HT1080 (cell line): ENCODE measurements at places on chromosomes 1 and 21. TPM values are rescaled to one million over a fixed set of nuclear protein-coding genes. Genes with fewer than 3 reads are reported as not detected.
A peak's percentile ranks its signal among the peaks of the same experiment; 100 is the strongest.

TTC24 gene
- total RNA-seq = not detected in 2 replicates

SPRR4 gene
- total RNA-seq = not detected in 2 replicates

RPE65 gene
- total RNA-seq = not detected in 2 replicates

CFH gene
- total RNA-seq = 0.39 and 0.60 TPM in 2 replicates

MCOLN2 gene
- total RNA-seq = 13.1 and 14.9 TPM in 2 replicates

GCSAML gene
- total RNA-seq = not detected in 2 replicates

BARHL2 gene
- total RNA-seq = not detected in 2 replicates

ZSCAN20 gene
- 3.0 and 5.8 TPM in 2 replicates for total RNA-seq

PLCH2 gene
- total RNA-seq = 0.10 and 1.8 TPM in 2 replicates

PTPN22 gene
- 8.8 and 10.9 TPM in 2 replicates for total RNA-seq

- no peak for DNase-seq
These were observed 179.4 kb downstream of the SLC45A1 start for GRCh38 chr1:8497210-8497819.

GRCh38 chr1:177656598-177656997 is 313.3 kb downstream of the SEC16B start:
- DNase-seq = no peak

DNA sequence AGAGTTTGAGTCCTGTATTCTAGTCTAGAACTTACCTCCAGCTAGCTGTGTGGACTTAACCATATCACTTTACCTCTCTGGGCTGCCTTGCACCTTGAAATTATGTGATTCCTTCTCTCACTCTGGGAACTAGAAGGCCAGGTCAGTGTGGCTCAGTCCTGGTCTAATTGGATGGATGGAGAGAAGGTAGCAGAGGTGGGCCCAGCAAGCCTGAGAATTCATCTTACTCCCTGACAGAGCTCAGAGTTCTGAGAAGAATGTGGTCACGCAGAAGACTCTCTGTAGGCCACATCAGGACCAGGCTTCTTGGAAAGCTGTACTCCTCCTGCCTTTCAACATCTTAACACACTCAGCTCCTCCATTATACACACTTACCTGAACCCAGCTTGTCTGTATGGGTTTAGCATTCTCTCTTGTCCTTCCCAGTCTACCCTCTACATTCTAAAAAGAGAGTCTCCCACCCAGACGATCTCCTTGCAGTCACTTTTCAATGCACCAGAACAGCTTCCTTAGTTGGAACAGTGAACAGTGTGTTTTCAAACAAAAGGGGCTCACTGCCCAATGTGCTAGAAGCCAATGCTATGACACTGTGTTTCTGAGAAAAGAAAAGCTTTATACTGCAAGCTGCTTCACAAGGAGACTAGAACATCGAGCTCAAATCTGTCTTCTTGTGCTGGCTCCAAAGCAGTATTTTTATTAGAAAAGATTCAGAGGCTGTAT is 60.5 kb downstream of the CAPN9 start:
- no peak for DNase-seq

GRCh38 chr1:205391386-205391785 is 30.5 kb downstream of the LEMD1 start:
- no peak for DNase-seq

GRCh38 chr1:160624464-160624863 is 22.4 kb downstream of the SLAMF1 start:
- no peak for DNase-seq

GRCh38 chr1:12486401-12487005 is 131.5 kb downstream of the DHRS3 start:
- no peak for DNase-seq

DNA sequence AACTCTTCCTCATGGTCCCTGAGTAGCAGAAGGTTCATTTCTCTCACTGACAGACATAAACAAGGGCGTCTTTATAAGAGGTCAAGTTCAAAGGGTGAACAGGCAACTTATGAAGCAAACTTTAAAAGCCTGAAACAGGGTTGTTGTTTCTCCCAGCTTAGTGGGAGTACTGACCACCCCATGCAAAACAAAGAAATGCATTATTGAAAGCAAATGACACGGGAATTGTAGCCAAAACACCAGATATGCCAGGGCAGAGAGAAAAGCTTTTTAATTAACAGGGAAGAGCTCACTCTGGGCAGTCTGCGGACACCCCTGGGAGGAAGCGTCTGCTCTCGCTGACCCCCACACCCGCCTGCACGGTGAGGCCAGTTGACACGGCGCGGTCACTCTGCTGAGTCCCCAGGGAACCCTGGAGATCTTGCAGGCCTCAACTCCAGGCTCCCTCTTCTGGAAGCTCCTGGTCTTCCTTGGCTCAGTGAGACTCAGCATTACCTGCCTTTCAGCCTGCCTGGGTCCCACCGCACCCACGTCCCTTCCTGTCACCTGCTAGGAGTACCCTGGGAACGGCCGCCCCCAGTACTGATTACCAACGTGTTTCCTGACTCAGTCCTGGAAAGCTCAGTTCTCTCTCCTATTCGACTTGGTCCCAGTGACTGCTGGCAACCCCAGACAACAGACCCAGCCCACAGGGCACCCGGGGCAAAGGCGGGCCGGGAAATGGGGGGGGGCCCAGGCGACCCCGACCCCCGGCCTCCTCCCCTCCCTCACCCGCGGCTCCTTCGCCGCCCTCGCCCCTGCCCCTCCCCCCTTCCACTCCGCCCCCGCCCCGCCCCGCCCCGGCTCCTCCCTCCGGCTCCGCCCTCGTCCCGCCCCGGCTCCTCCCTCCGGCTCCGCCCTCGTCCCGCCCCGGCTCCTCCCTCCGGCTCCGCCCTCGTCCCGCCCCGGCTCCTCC is 972 bp downstream of the CFAP410 start:
- peak; percentile 18 for DNase-seq

- DNase-seq = no peak
These were observed 6.0 kb upstream of the KRTAP8-1 start for GRCh38 chr21:30818837-30819610.

DNA sequence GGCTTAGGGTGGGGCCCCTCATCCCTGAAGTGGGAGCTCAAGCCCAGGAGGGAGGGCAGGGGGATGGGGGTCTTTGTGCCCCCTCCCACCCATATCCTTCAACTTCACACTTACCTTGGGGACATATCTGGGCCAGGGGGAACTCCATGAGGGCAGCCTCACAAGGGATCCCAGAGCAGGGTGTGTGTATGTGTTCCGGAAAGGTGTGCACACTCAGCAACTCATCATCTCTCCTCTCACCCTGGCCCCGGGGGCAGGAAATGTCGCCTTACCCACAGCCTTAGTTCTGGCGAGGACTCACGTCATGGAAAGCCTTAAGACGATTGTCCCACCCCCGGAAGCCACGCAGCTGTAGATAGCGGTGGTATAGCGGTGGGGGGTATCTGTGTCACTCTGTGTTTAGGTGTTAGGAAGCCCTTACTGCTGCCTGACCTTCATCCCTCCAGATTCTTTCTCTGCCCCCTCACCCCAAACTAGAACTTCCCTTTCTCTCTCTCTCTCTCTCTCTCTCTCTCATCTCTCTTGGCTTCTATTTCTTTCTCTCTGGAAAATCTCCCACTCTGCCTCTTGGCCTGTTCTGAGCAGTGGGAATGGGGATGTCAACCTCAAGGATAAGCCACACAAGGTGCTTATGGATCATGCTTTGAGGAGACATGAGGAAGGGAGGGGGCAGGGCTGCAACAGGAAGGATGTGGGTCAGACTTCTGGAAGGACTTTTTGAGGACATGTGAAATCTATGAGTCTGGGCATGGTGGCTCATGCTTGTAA is at the start of gene SH2D2A:
SH2D2A (minus strand) TSS at position 288 of the 768 bp plus-strand sequence; CDS start at position 148, 140 bp downstream.
- DNase-seq = peak; percentile 84

DNA sequence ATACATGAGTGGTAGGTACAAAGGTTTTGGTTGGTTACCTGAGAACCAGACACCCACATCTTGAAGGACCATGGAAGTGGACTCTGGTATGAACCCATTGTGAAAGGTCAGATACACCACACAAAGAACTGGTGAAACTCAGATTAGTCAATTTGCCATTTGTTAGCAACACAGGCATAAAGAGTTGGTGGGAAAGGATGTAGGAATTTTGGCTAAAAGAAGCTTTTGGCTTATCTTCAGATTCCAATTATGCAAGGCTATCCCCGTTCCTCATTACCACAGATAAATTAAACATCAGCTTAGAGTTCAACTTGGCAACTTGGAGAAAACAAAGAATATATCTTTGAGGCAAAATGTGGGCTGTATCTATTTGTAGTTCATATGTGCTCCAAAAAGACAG is 87.0 kb upstream of the IRF2BP2 start:
- no peak for DNase-seq

GRCh38 chr1:110136911-110137310 is 13.4 kb upstream of the SLC6A17 start:
- DNase-seq = no peak

GRCh38 chr1:9852410-9853248 is 28.9 kb upstream of the CLSTN1 start:
- peak; percentile 23 for DNase-seq

GRCh38 chr1:89905395-89906058 is 84.7 kb downstream of the LRRC8D start:
- no peak for DNase-seq

- no peak for DNase-seq
These were observed 17.5 kb downstream of the CCT3 start for GRCh38 chr1:156320560-156320959.

- no peak for DNase-seq
These were observed 90.0 kb upstream of the HNRNPU start for GRCh38 chr1:244954359-244954758.

DNA sequence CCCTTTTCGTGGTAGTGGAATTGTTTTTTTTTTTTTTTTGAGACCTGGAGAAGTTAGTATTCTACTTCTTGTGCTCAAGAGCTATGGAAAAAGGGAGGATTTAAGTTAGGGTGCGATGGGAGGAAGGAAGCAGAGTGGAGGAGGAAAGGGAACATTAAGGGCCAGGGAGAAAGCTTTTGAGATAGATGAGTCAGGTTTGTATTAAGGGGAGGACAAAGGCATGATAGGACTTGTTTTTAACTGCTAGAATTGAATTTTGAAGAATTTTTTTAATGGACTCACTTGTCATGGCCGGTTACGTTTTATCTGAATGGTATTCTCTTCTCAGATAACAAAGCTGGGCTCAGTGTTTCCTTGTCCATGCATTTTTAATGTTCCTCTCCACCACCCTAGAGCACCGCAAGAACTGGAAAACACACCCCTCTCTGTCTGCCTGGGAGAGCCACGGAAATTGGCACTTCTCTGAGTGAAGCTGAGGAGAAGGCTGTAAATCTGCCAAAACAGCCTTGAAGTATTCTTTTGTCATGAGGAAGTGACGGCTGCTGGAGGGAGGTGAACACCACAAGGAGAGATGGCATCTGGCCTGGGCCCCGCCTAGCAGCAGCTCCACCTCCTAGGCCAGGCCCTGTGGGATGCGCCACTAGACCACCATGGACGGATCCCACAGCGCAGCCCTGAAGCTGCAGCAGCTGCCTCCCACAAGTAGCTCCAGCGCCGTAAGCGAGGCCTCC is 3.5 kb downstream of the NIPAL3 start:
- DNase-seq = peak; percentile 28

- DNase-seq = no peak
These were observed 10.3 kb downstream of the PIGM start for GRCh38 chr1:160021376-160022074.

DNA sequence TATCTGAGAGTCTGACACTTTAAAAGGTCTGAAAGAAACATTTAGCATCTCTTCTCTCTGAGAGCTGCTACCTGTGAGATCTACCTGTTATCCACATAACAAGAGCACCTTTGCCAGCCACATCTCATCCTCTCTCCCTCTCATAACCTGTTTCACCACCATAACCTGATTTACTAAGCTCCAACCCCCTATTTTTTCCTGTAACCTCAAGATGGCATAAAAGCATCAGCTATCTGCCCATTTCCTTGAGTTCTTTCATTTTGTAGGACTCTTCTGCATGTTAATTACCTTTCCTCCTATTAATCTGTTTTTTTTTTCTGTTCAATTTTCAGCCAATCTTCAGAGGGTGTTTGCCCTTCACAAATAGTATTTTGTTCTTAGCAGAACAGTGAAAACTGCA is 136.5 kb upstream of the KCNK1 start:
- DNase-seq = no peak

DNA sequence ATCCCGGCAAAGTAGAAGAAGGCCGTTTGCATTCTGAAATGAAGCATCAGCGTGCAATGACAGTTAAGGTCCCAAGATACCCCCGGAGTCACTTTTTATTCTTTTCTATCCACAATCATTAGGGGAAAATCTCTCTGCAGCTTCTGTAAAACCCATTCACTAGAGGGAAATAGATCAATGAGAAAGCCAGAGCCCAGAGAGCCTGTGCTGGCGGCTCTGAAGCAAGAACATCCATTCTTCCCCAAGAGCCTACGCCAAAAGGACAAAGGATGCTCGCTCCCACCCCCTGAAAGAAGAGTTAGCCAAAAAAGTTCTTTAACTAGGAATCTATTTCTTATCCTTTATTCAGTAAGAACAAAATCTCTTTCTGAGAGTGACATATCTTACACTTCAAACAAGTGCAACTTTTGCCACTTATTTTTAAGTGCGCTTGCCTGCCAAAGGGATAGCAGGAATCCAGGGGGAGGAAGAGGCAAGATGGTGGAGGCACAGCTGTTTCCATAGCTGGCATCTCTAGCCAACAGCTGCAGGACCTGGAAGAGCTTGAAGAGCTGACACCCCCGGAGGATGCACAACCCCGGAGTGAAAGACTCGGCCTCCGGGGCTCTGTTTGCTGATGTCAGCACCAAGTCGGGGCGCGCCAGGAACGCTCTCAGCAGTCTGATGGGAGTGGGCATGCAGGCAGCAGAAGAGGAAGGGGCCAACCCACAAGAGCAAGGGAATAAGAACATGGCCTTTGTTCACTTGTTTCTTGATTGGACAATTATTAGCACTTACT is 68.7 kb downstream of the KCNN3 start:
- DNase-seq = no peak

- no peak for DNase-seq
These were observed 228.5 kb downstream of the RHOU start for GRCh38 chr1:228963795-228964177.

DNA sequence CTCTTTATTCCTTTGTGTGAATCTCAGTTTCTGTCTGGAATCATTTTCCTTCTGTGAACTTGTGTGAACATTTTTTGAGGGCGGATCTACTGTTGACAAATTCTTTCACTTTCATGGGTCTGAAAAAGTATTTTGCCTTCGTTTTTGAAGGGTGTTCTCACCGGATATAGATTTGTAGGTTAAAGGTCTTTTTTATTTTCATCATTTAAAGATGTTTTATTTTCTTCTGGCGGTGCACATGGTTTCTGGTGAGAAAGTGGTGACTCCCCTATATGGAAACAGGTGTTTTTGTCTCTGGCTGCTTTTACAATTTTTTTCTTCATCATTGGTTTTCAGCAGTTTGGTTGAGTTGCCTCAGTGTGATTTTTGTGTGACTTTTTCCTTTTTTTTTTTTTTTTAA is 94.9 kb downstream of the DYRK1A start:
- no peak for DNase-seq

GRCh38 chr1:236143104-236143948 is 987 bp downstream of the GPR137B start:
- no peak for DNase-seq

GRCh38 chr1:12143631-12144155 is 23.1 kb upstream of the TNFRSF1B start:
- peak; percentile 96 for DNase-seq

GRCh38 chr1:99737016-99737415 is 29.4 kb downstream of the FRRS1 start:
- DNase-seq = peak; percentile 72
